ENCODE measurements at places on chromosomes 4 and X.

- peak; percentile 96 for DNase-seq
These were observed at the start of gene SPCS3 for GRCh38 chr4:176319704-176320339. SPCS3 (plus strand) TSS chr4:176319966; CDS start chr4:176320077, 111 bp downstream.

- DNase-seq, result no peak
These were observed 6.5 kb downstream of the ZNF280C start for GRCh38 chrX:130262231-130262630.

DNA sequence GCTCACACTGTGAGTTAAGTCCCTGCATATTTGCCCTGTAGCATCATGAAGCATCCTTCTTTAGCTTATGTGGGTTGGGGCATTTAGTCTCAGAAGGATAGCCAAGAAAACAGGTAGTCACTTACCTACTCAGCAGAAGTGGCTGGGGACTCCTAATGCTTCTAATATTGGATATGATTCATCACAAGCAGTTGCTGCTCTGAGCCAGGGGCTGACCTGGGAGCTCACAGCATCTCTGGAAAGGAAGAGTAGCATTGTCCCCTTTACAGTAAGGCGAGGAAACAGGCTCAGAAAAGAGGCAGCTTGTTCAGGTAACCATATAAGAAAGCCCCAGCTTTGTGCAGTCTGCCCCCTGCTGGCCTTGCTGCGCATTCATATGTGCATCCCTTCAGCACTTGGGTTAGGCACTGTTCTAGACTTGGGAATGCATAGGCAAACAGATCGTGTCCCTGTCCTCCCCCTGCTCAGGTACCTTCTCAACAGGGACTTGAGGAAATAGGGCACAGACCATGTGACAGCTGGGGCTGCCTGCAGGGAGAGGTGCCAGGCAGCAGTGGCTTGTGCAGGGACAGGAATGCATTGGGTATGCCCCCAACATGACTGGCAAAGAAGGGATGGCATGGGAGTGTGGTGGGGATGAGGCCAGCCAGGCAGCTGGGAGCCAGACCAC is 35.7 kb upstream of the TBC1D14 start:
- DNase-seq, result peak; percentile 37

GRCh38 chrX:68902706-68903504 is 74.1 kb downstream of the EFNB1 start:
- no peak for DNase-seq

- peak; percentile 3 for DNase-seq
These were observed 581 bp upstream of the STK32B start for GRCh38 chr4:5050520-5051277.

DNA sequence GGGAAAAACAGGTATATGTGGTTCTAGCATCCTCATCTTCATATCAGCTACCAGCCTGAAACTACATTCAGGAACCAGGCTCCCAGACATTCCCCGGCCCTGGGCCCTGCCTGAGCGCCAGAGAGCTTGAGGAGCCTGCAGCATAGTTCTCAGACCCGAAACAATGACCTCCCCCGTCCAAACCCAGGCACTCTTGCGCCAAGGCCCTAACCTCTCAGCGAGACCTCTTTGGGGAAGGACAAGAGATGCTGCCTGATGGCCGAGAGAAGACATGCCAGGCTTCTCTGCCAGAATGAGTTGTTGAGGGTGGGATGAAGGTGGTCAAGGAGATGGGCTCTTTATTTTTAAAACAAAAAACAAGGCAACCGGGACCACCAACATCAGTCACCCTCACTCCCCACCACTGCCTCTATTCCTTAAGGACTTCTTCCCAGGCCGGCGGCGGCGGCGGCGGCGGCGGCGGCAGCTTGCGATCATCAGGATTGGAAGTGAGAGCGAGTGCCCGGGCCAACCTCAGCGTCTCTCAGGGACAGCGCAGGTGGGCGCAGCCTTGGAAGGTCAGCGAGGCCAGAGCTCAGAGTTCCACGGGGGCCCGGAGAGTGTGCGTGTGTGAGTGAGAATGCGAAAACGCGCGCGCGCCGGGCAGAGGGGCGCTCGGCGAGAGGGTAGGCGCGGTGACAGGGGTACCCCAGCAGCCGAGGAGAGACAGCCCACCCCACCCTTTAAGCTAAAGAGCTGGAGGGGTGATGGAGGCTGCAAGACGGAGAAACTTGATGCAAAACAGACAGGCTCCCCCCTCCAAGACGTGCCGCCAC is 601 bp downstream of the INPP4B start:
- peak; percentile 4 for DNase-seq

GRCh38 chr4:41281038-41281634 is 24.4 kb downstream of the UCHL1 start:
- DNase-seq, result no peak

DNA sequence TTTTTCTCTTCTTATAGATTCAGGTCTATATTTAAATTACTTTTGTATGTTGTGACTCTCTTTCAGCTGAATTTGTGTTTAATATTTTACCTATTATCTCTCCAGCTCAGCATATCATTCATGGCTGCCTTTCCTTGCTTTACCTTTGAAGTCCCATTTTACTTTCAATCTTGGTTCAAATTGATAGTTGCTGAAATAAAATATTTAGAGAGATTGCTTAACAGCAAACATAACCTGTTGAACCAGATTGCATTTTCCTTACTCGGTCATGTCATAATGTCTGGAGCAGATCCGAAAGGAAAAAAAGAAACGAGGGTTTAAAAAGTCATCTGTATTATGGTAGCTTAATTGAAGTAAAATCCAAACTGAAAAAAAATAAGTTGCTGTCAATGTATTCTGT is 94.1 kb downstream of the IL1RAPL2 start:
- DNase-seq, result no peak

GRCh38 chrX:3037218-3037617 is 4.1 kb upstream of the ARSF start:
- no peak for DNase-seq

DNA sequence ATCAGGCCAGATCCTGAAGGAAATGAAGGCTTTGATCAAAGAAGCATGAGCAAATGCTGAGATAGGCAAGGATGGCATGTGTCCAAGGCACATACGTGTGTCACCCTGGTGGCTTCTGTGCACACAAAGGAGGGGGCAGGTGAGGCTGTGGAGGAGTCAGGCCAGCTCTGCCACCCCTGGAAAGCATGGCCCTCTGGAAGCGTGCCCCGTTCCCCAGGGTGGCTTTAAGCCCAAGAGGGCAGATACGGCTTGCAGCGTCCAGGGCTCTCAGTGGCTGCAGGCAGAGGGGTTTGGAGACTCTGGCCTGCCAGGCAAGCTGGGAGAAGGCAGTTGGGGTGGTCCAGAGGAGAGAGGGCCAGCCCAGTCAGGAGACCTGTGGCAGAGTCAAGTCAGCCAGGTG is 25.6 kb downstream of the PNMA6E start:
- no peak for DNase-seq

- no peak for DNase-seq
These were observed 244.3 kb downstream of the PTTG2 start for GRCh38 chr4:38204339-38205035.

DNA sequence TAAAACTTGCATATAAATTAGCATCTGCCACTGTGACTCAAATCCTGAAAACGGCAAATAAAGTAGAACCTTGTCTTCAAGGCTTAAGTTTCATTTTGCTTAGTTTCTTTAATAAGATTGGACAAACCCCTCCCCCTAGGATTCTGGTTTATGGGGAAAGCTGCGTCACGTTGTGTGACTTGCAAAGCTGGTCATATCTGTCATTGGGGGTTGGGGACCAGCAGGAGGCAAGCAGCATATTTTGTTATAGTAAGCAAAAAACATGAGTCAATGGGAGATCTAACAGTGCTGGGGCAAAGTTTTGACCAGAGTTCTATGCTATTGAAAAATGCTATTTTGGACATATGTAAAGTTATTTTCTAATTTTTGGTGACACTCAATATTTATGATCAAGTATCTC is 407.3 kb downstream of the PCDH18 start:
- DNase-seq, result no peak

DNA sequence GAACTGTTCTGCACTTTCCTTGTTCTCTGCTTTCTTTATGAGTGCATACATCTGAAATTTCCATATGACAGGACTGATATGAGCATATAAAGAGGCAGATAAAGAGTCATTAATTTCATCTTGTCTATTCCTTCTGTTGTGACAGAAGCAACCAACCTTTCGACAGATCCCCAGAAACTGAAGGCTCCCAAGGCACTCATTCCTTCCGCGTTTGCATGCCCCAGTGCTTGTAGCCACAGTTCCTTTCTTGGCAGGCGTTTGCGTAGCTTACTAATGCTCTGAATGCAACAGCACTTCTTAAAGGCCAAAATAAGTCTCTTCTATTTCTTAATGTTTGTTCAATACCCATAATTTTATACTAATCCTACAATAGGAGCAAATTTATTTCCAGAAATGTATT is 94.0 kb upstream of the TBL1X start:
- DNase-seq, result no peak
